ENCODE measurements at places on chromosomes 5 and 9. TPM values are rescaled to one million over a fixed set of nuclear protein-coding genes. Genes with fewer than 3 reads are reported as not detected.

GRCh38 chr9:23375511-23375910 lies 450.5 kb downstream of the ELAVL2 start:
- DNase-seq = no peak

DNA sequence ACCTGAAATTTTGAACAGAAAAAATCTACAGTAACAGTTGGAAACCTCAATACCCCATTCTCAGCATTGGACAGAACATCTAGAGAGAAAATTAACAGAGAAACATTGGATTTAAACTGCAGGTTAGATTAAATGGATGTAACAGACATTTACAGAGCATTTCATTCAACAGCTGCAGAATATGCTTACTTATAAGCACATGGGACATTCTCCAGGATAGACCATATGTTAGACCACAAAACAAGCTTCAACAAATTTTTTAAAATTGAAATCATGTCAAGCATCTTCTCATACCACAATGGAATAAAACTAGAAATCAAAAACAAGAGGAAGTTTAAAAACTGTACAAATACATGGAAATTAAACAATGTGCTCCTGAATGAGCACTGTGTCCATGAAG lies 316.3 kb downstream of the FAM170A start:
- DNase-seq = no peak

- peak; percentile 65 for DNase-seq
Observed at GRCh38 chr9:112166176-112167140, 8.6 kb downstream of the SUSD1 start.

DNA sequence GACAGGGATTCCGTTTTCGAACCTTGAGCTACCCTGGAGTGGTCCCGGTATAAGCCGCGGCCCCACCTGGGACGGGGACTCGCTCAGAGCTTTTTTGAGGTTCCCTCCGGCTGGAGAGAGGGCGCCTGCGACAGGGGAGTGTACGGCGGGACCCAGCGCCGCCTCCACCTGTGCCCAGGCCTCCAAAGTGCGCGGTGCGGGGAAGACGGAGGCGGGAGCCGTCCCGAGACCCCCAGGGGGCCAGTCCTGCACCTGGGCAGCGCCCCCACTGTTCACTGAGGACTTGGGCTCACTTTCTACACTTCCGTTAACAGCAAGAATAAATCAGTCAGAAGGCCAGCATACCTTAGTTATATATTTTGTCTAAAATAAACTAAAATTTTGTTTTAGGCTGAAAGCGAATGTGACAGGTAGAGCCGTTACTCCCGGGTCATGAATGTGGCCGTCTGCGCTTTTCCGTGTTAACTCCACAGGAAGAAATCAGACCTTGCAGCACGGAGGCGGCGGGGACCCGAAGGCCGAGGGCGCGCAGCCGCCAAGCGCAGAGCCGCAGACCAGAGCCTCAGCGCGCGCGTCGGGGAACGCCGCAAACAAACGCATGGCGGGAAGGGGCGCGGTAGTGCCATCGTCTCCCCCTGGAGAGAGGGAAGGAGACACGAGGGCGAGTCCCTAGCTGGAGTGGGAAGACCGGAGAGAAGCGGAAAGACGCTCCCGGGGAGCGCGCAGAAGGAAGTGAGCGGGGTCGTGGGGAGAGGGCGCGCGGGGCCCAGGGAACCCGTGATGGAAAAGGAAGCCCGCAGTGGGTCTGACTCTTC lies 14.1 kb downstream of the TRIM7 start:
- DNase-seq = peak; percentile 76

DNA sequence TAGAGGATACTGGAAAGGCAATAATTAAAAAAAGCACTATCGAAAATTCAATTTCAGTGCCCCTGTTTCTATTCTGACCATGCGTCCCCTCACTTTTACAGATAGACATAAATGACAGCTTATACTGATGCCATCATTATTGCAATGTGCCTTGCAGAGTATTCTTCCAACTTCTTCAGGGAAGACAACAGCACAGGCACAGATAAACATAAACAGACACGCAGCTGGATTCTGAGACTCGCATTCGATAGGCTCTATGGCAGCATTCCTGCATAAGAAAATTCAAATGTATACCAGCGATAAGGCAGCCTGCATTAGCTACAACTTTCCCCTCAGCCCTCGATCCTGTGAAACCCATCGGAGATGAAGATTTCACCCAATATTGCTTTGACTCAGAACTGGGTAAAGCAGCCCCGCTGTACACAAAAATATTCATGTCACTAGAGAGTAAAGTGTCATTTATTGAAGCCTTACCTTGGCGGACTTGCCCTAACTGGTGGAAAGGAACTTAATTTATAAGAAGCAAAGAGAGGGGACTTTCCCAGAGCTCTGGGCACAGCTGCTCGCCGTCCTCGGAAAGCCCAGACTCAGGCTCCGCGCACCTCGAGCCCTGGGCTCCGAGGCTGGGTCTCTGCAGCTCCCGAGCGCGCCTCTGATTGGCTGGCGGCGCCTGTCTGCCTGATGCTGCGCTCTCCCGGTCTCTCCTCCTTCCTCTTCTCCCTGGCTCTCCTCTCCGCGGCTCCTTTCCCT lies at the start of gene CDH18:
CDH18 (minus strand) TSS at position 589 of the 750 bp plus-strand sequence. CDS start 149,214 bp downstream, outside the sequence.
- DNase-seq = peak; percentile 60

DNA sequence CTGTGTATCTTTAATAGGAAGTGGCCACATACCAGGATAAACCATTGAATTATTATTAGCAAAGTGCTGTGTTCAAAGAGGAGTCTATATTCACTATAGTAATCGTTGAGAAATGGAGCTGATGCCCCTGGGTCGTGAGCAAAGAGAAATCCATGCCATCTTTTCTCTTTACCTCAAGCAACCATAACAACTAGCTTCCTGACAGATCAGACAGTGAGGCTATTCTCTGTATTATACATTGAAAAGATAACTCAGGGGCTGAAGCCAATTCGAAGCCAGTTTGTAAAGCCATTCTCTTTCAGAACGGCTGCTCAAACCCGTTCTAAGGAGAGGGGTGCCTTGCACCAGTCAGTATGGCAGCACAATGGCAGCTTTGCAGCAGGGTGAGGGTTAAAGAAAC lies 680.6 kb downstream of the SEMA5A start:
- no peak for DNase-seq

- no peak for DNase-seq
Observed at GRCh38 chr9:33467526-33467925, 6.2 kb downstream of the NOL6 start.

DNA sequence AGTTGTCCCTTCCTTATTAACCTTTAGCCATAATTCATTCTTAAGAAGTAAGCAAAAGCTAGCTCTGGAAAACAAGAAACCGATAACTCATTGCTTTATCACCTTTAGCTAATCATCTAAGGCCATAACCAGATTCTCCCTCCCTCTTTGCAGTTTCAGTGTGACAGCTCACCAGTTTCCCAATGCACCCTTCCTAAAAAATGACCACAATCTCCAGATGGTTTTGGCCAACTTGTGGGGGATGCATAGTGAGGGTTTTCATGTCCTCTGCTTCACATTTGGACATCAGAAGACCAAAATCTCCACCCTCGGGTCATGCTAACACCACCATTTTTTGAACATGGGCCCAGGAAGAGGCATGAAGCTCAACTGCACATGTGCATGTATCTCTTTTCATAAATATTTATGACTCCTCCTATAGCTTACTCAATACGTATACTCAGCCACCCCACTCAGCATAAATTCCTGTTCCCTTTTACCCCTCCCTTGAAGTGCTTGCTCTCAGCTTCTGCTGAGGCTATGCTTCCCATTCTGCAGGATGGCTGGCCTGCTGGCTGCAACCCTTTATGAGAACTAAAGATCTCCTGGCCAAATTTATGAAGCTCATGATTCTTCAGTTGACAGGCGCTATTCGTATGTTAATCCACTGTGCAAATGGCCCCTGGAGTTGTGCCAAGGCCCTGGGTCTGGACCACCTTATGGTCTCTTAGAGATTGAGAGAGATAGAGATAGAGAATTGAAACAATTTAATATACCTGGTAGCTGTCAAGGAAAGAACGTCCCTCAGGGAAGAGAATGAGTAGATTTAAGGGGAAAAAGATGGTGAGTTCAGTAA lies 14.8 kb downstream of the PPP3R2 start:
- peak; percentile 58 for DNase-seq

DNA sequence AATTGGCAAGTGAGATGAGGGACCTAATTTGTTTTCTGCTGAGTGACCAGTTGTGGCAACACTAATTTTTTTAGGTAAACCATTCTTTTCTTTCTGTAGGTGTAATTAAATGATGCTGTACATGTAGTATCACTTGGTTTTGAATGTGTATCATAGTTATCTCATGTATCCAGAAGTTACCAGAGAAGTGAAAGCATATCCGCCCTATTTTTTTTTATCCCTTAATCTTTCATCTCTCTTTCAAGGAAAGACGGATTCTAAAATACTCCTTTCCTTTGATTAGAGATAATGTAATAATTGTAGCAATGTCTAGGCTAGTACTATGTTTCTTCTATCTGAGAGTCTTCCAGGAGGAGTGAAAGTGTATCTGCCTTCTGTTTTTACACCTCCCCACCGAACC lies 7.1 kb downstream of the KDM3B start:
- DNase-seq = no peak

The KIAA1958 gene
- total RNA-seq = 5.8 TPM

The RASEF gene
- total RNA-seq = 0.09 TPM

The PPP3R2 gene
- total RNA-seq = not detected

Measured in sciatic nerve (tissue), 2 donors.